ENCODE measurements at places on chromosomes 6 and 20.

DNA sequence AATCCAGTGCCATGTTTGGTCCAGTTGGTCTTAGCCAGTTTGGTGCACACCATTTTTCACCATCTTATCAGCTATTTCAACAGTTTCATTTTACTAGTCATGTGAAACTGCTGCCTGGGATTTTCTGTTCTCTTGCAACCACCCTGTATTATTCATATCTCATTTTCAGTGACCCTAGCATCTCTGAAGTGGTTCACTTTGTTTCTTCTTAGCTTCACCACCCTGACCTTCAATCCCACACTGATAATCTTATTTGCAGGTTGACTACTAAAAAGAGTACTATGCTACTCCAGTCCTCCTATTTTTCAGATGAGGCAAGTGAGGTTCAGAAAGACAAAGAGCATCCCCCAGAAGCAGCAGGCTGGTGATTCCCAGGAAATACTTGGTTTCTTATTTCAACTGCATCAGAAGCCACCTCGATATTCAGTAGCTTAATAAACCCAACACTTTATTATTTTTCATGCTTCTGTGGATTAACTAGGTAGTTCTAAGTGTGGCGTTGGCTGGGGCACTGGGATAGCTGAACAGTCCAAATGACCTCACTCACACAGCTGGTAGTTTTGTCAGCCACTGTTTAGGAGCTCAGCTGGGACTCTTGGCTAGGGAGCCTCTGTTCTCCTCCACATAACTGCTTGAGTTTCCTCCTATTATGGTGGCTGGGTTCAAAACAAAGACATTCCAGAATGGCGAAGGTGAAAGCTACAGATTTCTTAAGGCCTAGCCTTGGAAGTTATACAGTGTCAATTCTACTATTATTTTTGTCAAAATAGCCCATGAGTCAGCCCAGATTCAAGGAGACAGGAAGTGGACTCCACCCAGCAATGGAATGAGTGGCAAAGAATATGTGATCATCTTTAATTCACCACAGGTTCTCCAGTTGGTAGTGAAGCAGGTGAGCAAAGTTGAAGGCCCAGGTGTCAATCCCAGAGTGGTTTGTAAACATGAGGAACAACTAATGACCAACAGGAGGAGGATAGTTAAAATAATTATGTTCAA is 40.6 kb downstream of the BPIFB4 start:
- DNase-seq: no peak

DNA sequence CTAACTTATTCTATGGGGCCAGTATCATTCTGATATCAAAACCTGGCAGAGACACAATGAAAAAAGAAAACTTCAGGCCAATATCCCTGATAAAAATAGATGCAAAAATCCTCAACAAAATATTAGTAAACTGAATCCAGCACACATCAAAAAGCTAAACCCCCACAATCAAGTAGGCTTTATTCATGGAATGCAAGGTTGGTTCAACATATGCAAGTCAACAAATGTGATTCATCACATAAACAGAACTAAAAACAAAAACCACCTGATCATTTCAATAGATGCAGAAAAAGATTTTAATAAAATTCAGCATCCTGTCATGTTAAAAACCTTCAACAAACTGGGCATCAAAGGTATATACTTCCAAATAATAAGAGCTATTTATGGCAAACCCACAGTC is 133.9 kb upstream of the SSTR4 start:
- DNase-seq: no peak

DNA sequence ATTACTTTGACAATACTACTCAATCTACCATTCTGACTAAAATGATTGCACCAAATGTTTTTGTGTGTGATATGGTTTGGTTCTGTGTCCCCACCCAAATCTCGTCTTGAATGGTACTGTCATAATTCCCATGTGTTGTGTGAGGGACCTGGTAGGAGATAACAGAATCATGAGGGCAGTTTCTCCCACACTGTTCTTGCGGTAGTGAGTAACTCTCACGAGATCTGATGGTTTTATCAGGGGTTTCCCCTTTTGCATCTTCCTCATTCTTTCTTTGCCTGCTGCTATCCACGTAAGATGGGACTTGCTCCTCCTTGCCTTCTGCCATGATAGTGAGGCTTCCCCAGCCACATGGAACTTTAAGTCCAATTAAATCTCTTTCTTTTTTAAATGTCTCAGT is 20.8 kb downstream of the SYCP2 start:
- DNase-seq: no peak

- no peak for DNase-seq
Measured at GRCh38 chr6:138719011-138719635, 54.4 kb upstream of the CCDC28A start.

DNA sequence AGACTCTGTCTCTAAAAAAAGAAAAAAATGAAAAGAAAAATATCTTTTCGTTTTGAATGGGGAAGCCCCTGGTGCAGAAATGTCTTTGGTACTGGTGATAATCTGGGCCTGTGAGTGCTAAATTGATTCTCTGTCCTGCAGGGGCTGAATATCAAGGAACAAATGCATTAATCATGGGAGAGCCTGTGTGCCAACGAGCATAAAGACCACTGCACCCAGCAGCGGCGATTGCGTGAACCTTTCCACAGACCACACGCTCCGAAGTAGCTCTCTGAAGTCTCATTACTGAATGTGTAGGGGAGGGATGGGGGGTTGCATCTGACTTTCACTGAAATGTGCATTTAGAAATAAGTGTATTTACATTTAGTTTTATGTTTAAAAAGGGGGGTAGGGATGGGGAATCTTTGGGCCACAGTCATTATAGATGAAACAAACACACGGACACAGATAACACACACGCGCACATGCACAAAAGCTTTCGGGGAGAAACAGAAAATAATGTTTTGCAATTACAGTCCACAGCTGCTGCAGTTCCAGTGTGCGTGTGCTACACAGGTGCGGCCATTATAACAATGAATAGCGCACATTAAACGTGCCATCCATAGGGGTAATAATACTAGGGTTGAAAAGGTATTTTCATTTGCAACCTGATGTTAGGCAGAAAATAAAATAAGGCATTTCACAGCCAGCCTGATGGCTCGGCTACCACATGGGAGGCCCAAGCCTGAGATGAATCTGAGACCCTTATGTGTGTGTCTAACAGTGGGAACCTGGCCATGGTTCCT is 154.0 kb downstream of the MBOAT1 start:
- DNase-seq: no peak
